ENCODE measurements at places on chromosomes 2 and 18.

- no peak for DNase-seq
Measured at GRCh38 chr18:25348386-25349130, 3.4 kb downstream of the ZNF521 start.

GRCh38 chr2:217834744-217835513 lies 167.9 kb downstream of the TNS1 start:
- DNase-seq = no peak

GRCh38 chr2:191682126-191682525 lies 4.2 kb downstream of the NABP1 start:
- DNase-seq = no peak

DNA sequence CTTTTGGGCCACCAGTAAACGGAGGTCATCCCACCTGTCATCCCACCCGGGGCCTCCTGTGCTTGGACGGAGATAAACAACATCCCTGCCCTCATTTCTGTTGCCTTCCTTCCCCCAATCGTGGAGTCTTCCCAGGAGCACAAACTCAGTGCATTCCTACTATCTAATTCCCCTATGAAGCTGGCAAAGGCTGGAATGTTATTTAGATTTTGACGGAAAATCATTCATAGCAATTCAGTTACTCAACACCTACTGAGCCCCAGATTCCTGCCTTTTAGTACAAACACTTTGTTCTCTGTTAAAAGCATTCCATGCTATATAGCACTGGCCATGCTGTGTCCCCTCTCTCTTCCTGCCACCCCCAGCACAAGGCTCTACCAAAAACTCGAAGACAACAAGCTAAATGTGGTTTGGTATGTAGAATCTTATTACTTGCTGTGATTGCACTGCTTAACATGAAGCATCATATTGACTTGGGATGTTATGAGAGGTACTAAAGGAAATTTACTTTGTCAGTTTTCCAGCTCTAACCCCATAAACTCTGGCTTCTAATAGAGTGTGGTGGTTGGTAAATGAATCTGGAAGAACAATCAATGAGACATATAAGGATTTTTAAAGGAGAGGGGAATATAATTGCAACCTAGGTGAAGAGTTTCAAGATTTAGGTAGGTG lies 32.3 kb upstream of the IMPA2 start:
- no peak for DNase-seq

GRCh38 chr18:47403317-47403716 lies 151.9 kb upstream of the SKOR2 start:
- DNase-seq = no peak

DNA sequence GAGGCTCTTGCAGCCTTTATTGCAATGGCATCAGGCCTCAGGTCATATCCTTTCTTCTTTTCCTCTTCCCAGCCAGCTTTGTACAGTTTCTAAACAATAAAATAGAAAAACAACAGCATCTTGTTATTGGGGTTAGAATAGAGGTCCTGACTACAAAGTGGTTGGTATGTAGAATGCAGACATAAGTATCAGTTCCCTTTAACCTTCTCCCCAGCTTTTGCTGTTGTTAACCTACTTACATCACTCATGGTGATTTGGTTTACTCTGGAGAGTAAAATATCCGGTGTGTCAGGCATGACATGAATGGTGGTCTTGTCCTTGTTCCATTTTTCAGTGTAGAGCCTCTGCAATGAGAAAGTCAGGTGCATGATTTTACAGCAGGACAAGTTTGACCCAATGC lies 69.8 kb downstream of the NEB start:
- DNase-seq = no peak

DNA sequence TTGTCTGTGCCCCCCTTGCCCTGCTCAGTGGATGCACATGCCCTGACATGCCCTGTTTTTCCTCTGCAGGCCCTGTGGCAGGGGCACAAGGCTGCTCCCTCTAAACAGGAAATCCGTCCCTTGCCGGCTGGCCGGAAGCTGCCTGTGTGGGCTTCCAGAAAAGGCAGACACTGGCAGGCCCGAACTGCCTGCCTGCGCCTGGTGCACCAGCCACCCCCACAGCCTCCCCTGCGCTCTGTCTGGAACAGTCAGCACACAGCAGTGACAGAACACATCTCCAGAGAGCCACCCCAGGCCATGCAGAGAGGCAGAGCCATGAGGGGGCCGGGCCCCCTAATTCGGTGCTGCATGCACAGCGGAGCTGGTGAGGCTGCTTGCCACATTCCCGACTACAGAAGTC lies 33.5 kb downstream of the LOXHD1 start:
- DNase-seq = peak; percentile 5

- no peak for DNase-seq
Measured at GRCh38 chr2:196083601-196084000, 15.0 kb upstream of the DNAH7 start.

- DNase-seq = no peak
Measured at GRCh38 chr18:75338631-75339030, 88.9 kb downstream of the SMIM21 start.

- no peak for DNase-seq
Measured at GRCh38 chr2:208101716-208102631, 22.4 kb downstream of the CRYGD start.

GRCh38 chr2:88892207-88892606 lies 200.7 kb downstream of the RPIA start:
- no peak for DNase-seq

- no peak for DNase-seq
Measured at GRCh38 chr18:43389163-43389562, 111.9 kb upstream of the SYT4 start.

DNA sequence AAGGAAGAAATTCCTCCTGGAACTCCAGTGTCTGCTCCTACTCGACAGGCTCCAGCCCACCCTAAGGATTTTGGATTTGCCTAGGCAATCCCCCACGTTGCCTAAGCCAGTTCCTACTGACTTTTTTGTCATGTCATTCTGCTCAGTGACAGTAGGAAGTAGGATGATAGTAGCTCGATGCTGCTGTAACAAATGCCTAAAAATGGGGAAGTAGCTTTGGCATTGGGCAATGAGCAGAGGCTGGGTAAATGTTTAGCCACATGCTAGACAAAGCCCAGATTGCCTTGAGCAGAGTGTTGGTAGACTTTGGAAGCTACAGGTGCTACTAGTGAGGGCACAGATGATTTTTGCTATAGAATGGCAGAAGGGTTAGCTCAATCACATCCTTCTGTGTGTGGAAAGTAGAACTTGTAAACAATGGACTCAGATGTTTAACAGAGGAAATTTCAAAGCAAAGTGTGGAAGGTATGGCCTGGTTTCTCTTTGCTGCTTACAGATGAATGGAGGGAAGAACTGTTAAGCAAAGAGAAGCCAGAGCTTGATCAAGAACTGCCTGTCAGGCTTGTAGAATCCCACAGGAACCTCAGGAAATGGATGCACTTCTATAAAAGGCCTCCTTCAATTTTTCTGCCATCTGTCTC lies 154.8 kb downstream of the RNF144A start:
- DNase-seq = no peak

- no peak for DNase-seq
Measured at GRCh38 chr2:39488450-39488849, 51.4 kb upstream of the MAP4K3 start.

- DNase-seq = no peak
Measured at GRCh38 chr18:73707035-73707434, 440.6 kb downstream of the FBXO15 start.

GRCh38 chr18:64119916-64120315 lies 29.0 kb downstream of the LINC00305 start:
- no peak for DNase-seq

- DNase-seq = no peak
Measured at GRCh38 chr18:402129-402528, 98.4 kb downstream of the COLEC12 start.

- DNase-seq = no peak
Measured at GRCh38 chr2:240388471-240389301, 46.8 kb upstream of the GPC1 start.

GRCh38 chr2:12397854-12398253 lies 318.9 kb upstream of the TRIB2 start:
- DNase-seq = no peak

- DNase-seq = no peak
Measured at GRCh38 chr2:205540036-205540435, 142.3 kb upstream of the NRP2 start.

DNA sequence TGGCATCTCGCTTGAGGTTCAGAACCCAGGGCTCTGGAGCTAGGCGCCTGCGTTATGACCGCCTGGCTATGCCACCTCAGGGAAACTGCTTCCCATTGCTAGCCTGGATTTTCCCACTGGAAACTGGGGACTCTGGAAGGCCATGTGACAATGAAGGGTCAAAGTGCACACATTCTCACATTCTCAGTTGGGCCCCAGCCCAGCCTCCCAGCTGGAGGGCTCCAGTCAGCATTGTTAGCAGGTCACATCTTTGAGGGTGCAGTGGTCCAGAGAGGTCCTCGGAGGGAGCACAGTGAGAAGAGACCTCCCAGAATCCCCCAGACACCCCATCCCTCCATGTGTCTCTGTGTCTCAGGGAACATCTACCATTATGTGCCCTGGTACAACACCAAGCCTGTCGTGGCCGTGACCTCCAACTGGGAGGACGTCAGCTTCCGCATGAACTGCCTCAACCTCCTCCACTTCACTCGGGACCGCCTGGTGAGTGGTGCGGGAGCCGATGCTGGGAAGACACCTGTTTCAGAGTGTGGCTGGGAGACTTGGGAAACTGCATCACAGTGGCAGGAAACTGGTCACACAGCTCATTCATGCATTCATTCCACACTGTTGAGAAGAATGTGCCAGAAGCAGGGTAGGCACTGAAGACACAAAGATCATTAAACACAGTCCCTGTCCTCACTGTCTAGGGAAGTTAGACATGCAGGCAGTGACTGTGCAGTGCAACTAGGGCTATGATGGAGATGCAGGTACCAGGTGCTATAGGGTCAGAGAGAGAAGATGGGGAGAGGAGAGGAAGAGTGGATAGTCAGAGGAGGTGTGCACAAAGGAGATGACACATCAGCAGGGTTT lies 41.6 kb downstream of the FER1L5 start:
- no peak for DNase-seq

- no peak for DNase-seq
Measured at GRCh38 chr18:63427558-63427957, 5.3 kb upstream of the VPS4B start.

DNA sequence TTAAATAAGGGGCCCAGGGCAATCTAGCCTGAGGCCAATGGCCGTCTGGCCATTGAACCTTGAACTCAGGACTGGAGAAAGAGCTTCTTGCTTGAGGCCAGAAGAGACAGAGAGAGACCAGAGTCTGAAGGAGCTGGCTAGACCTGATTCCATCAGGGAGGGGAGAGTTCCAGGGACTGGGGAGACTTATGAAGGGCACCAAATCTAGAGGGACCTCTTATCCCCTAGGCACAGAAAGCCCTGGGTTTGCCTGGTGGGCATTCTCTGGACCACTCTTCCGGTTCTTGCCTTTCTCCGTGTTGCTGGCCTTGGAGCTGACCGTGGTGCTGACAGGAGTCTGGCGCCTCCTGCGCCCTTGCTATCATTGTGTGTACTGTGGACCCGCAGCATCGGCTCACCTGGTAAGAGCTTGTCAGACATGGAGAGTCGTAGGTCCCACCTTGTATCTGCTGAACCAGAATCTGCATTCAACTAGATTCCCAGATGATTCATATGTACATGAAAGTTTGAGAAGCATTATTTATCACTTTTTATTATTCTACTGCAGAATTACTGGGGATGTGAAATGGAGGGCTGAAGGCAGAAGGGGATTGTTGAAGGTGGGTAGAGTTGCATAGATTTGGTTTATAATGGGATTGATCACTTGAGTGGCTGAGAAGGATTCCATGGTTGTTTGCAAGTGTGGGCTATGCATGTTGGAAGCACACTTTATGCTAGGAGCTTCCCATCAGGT lies 4.3 kb upstream of the TRPM8 start:
- no peak for DNase-seq

- no peak for DNase-seq
Measured at GRCh38 chr18:26414901-26415440, 133.4 kb downstream of the KCTD1 start.
